Activated gamma-delta T cell treated with Interleukin-2 at 50 U/mL for 16 hours (primary cell): ENCODE measurements at places on chromosomes 13 and 19.

GRCh38 chr19:38304866-38305429 lies 897 bp downstream of the C19orf33 start:
- DNase-seq: no peak

GRCh38 chr19:34181111-34181864 lies 9.0 kb downstream of the LSM14A start:
- no peak for DNase-seq

- DNase-seq: no peak
Measured at GRCh38 chr13:99985241-99985874, 3.8 kb downstream of the ZIC2 start.

GRCh38 chr19:53471916-53472315 lies 4.4 kb downstream of the ZNF813 start:
- DNase-seq: no peak

DNA sequence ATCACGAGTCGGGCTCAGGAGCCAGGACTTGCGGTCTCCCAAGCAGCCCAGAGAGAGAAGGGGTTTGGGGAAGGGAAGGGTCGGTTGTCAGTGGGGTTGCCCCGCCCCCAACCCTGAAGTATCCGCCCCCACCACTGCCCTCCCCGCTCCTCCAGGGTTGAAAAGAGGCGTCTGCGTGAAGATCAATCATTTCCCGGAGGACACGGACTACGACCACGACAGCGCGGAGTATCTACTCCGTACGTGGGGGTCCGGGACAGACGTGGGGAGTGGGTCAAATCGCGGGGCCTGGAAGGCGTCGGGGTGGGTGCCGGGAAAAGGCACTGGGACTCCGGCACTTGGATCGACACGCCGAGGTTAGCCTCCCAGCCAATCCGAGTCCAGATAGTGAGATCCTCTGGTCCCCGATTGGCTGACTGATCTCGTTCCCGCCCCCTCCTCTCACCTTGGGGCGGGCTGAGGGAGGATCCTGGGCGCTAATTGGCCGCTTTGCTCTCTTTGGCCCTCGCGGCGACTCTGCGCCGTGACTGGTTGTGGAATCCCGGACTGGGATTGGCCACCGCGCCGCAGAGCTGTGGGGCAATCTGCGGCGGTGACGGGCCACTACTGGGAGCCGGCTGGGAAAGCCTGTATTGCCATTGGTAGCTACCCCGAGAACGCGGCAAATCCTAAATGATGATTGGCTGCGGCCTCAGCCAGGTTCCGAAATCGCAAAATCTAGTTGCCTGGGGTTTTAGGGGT lies 13.3 kb upstream of the CACNG6 start:
- DNase-seq: no peak

- no peak for DNase-seq
Measured at GRCh38 chr19:33150852-33151518, 19.1 kb downstream of the WDR88 start.

DNA sequence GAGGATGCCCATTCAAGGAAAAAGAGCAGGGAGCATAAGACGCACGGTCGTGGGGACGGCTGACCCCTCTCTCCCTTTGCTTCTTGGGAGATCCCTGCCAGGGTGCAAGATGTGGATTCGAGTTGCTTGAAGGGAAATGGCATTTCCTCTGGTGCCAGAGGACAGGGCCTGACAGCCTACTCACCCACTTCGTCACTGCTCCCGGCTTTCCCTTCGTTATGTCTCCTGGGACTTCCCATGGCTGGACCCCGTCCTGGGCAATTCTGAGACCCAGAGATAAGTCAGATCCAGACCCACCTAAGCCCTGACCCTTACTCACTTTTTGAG lies 1.2 kb downstream of the TBC1D17 start:
- DNase-seq: no peak

DNA sequence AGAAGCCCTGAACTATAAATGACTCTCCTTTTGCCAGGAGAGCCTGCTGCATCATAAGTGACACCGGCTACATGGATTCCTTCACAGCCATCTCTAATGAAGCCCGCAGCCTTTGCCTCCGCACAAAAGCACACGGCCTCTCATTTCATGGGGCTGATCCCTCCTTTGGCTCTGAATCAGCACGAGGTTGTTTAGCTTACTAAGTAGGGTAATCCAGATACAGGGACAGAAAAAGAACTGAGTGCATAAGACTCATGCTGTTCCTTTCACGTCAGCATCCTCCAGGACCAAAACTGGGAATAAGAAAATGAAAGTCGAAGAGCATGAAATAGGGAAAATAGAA lies 136.3 kb downstream of the DCT start:
- no peak for DNase-seq

GRCh38 chr19:10812902-10813404 lies 23.1 kb downstream of the TMED1 start:
- no peak for DNase-seq

DNA sequence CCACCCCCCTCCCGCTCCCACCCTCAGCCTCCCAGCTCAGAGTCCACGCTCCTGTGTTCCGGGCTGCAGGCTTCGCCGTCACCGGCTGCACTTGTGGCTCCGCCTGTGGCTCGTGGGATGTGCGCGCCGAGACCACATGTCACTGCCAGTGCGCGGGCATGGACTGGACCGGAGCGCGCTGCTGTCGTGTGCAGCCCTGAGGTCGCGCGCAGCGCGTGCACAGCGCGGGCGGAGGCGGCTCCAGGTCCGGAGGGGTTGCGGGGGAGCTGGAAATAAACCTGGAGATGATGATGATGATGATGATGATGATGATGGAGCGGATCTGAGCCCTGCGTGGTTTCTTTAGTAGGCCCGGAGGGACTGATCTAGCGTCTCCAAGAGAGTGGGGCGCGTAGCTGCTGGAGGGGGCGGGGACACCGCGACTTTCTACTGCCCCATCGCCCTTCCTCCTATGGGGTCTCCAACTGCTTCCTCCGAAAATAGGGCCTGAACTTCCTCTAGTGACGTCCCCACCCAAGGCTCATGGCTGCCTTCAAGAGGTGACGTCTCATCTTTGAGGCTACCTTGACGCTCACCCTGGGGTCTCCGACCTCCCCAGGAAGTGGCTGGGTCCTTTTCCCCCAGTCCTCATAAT lies 1.4 kb downstream of the RETN start:
- no peak for DNase-seq

DNA sequence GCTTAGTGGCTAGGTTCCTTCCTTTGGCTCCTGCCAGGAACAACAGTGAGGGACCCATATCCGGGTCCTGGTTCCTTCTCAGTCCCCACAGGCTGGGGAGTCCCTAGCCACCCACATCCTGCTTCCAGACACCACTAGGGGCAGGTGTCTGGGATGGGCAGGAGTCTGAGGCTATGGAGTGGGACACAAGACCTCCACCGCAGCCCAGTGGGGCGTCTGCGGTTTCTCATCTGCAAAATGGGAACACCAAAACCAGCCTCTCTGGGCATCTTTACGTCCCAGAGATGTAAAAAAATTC lies 879 bp upstream of the FCGBP start:
- no peak for DNase-seq

DNA sequence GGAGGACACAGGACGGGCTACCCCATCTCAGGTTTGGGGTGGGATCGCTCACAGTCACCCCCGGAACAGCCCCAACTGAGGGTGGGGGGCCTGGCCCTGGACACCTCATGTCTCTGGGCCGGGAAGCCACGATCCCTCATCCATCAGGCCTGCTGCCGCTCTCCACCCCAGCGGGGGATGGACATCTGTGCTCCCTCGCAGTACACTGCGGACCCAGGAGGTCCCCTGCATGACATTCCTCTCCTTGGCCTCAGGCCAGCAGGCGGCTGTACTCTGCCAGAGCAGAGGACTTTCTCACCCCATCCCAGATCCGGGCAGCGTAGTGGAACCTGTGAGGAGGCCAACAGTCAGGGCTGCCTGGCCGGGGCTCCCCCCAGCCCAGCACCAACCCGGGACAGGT lies 15.5 kb downstream of the IRGC start:
- no peak for DNase-seq

GRCh38 chr19:1131718-1132551 lies 28.1 kb downstream of the GPX4 start:
- DNase-seq: peak; percentile 82

DNA sequence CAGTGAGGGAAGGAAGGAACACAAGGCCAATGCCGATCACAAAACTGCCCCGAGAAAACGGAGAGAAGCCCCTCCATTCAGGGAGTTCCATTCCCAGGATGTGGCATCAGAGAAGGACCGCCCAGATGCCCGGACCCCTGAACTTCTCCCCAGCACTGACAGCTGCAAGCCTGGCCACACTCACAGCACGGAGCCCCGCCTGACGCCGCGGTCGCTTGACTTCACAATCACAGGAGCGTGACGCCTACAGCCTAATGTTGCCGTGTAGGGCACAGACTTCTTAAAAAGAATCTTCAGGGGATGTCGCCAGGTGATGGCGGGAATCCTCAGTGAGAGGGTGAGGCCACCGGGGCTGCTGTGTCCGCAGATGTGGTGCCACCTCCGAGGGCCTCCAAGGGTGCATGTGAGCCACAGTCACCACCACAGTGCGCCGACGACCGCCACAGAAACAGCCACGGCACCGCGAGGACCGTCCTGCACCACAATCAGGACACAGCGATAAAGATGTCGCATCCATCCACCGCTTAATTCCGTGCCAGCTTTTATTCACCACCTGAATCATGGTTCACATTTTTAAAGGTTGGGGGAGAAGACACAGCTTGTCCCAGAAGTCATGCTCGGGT lies 77.2 kb downstream of the SPACA7 start:
- DNase-seq: no peak

- DNase-seq: no peak
Measured at GRCh38 chr19:34135054-34135800, 37.1 kb upstream of the LSM14A start.

GRCh38 chr13:21742096-21742495 lies 71.2 kb downstream of the FGF9 start:
- DNase-seq: no peak

GRCh38 chr13:50188696-50189095 lies 173.5 kb downstream of the KCNRG start:
- DNase-seq: no peak

- DNase-seq: peak; percentile 36
Measured at GRCh38 chr19:7916103-7916954, 1.7 kb downstream of the TGFBR3L start.

GRCh38 chr13:53060840-53061490 lies 32.4 kb downstream of the OLFM4 start:
- no peak for DNase-seq

DNA sequence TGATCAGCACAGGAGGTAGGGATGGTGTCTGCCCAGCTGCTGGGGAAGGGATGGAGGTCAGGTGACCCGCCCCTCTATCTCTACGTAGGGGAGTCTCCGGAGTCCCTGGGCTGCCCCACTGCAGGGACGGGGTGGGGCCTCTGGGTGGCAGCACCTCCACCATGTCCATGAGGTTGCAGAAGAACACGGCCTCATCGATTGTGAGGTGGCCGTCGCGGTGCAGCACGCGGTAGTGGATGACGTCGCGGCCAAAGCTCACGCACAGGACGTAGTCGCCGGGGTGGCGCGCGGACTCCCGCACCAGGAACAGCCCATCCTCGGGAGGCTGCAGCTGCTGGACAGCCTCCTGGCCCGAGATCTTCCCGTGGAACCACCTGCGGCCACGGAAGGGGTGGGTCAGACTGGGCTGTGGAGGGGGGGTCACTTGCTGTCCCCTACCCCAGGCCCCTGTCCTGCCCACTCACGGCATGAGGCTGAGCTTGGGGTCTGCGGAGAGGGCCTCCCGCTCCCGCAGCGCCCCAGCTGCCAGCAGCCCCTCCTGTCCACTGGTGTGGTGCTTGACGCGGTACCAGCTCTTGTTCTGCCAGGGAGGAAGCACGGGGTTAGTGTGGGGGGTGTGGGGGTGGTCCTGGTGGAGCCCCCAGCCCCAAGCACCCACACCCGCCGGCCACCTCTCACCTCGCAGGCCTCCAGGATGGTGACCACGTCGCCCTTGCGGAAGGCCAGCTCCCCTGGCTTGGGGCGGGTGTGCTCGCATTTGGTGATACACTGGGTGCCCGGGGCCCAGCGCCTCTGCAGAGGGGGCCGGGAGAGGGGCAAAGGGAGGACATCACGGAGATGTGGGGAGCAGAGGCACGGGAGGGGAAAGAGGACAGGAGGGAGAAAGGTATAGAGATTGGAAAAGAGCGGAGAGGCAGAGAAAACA lies 2.3 kb downstream of the MATK start:
- DNase-seq: peak; percentile 59

- DNase-seq: no peak
Measured at GRCh38 chr19:3363841-3364500, 2.4 kb upstream of the NFIC start.

DNA sequence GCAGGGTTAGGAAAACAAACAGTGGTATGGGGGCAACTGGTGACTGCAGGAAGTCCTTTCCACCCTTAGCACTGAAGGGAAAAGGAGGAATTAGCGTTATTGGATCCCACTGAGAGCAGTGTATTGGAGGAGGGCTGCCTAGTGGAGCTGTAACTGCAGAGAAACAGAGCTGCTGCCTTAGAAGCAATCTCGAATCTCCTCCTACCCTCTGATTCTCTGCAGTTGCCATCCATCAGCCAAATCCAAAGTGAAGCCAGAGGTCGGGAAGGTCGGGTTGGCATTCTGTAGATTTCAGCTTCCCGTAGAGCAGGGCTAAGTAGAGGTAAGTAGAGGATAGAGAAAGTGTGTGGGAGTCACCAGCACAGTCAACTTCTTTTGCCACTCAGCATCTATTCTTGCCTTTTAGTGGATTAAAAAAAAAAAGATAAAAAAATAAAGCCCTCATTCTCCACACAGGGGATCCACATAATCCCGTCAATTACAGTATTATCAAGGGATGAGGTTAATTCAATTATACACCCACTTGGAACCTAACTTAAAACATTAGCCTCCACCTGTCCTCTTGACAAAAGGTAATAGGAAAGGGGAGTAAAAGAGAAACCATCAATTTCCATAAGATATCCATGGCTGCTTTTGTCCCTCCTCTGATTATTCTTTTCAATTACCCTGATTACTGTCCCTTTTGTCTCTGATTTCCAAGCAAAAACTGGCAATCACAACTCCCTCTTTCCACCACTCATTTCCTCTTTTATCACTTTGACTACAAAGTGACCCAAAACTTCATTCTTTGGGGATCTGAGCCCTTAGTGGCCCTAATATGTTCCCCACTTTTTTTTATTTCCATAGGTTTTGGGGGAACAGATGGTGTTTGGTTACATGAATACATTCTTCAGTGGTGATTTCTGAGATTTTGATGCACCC lies 234.7 kb downstream of the RBM26 start:
- DNase-seq: no peak

DNA sequence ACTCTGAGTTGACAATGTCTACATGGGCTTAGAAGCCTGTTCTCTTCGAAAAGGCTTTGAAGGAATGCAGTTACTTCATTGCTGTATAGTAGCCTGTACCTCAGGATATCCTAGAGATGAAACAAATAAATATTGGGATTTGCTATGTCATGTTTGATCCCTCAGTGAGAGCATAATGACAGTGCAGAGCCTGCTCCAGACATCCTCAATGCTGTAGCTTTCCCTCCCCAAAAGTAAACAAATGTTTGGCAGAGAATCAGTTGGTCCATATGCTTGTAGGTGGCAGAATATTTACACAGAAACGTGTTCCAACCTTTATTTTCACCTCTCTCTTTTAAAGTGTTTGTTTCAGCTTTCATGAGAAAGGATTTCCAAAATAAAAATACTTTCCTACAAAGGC lies 515.3 kb upstream of the SGCG start:
- DNase-seq: no peak

DNA sequence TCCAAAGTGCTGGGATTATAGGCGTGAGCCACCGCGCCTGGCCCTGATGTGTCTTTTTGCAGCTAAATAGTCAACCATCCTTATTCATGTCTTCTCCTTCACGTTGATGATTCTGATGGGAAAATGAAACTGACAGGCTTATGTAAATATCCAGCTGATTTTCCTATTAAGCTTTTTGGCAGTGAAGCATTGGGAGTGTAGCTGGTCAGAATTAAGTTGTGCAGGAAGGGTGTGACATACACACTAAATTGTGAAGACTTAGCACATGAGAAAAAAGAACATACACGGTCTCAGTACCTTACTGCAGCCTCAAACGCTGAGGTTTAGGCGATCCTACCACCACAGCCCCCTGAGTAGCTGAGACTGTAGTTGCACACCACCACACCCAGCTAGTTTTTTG lies 50.5 kb upstream of the USE1 start:
- no peak for DNase-seq
